ENCODE measurements at places on chromosomes 6 and 20.
A peak's percentile ranks its signal among the peaks of the same experiment; 100 is the strongest.

- no peak for DNase-seq
Measured at GRCh38 chr6:15439410-15440025, 193.6 kb downstream of the JARID2 start.

DNA sequence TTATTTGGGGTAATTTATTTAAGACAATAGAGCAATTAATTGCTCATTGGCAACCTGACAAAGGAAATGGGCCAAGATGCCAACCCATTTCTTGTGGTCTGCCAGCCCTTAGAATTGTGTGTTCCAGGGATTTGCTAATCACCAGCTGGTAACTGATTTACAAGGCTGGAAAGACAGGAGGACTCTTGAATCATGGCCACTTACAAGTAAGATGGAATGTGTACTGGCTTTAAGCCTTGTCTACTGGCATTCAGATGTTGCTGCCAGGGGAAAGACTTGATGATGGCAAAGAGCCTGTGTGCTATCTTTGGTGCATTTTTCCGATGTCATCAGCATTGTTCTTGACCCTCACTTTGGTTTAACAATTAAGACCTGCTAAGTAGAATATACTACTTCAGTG is 91.0 kb downstream of the BCKDHB start:
- DNase-seq: no peak

- DNase-seq: no peak
Measured at GRCh38 chr6:126781582-126781981, 336.9 kb upstream of the RSPO3 start.

GRCh38 chr6:20575125-20575524 is 40.9 kb downstream of the CDKAL1 start:
- no peak for DNase-seq

GRCh38 chr6:89610149-89610642 is 28.4 kb downstream of the LYRM2 start:
- DNase-seq: peak; percentile 76

DNA sequence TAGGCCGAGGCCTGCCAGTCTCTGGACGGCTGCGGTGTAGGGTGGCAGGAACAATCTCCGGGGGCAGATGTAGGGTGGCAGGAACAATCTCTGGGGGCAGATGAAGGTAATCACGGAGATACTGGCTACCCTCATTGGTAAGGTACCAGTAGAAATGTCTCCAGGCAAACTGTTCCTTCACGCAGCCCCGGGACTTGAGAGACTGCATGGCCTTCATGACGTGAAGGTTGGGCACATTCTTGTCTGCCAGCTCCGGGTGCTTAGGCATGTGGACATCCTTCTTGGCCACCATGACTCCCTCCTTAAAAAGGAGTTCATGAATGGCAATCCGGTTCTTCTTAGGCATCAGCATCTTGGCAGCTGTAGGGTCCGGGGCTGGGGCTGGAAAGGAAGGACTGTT is 6.1 kb downstream of the FAM110A start:
- no peak for DNase-seq

DNA sequence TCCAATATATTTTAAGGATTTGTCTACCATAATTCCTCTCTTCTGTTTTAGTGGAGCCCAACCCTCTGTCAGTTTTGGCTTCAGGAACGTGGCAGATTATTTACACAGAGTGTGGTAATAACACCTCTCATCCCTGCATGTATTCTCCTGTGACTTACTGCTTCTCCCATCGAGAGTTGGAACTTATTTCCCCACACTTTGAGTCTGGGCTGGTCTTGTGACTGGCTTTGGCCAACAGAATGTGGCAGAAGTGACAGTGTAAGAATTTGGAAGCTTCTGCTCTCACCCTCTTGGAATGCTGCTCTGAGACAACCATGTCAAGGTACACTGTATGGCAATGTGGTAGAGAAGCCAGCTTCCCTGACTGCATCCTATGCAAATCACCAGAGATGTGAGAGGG is 407.7 kb downstream of the EPM2A start:
- no peak for DNase-seq
